NCI-H187 (cell line): ENCODE measurements at places on chromosomes 6 and 20.

DNA sequence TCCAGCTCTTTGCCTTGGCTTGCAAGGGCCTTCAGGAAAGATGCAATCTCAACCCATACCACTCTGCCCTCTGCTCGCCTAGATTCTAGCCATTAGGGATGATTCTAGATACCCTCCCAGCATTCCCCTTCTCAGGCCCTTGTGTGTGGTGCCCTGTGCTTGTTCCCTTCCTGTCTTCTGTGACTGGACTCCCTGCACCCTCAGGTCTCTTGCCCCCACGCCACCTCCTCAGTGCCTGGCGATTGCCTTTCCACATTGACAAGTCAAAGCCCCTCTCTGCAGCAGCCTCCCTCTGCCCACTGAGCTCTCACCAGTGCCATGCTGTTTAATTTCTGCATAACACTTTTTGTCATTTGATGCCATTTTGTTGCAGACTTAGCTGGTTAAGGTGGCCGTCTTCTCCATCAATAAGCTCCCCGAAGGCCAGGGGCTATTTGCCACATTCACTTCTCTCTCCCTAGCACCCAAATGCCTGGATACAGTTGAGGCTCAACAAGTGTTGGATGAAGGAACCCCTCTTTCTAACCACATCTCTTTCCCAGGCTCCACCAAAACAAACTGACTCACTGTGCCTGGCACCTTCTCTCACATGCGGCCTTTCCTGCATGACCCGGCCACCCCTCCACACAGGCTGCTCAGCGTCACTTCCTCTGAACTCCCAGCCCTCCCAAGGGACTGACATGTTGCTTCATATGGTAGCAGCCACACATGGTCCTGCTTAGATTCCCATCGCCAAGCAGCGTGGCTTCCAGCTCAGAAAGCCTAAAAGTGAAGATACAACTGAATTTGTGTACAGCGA lies 4.6 kb upstream of the TXNDC5 start:
- DNase-seq: no peak

DNA sequence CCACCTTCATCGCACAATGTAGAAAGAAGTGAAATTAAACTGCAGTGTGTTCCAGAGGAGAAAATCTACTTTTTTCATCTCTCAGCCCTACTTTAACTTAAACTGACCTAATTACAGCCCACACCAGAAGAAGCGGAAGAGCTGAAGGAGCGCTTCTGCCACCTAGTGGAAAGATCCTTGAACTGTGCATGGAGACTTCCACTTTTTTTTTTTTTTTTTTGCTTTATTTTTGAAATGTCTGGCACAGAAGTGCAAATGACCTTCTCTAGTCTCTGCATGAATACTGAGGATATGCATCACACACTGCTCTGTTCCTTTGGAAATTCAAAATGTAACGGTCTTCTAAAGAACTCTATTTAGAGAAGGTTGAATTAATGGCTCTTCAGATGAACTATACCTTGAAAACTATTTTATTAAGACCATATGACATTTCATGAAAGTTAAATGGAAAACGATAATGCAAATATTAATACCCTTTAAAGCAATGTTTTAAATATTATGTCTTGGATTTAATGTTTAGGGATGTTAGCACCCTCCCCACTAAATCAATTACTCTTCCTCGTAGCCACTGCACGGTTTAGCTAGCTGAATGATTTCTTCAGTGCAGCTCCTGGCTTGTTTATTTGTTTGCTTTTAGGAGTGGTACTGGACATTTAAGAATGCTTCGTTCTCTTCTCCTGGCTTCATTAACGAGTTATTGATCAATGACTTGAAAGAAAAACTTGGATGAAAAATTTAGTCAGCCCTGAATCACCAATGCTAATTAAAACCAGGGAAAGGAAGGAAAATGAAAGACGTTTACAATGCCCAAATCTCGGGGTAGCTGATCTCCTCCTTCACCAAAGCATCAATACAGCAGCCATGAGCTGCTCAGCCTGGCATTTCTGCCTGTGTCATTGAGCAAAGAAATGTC lies 569.6 kb upstream of the GJE1 start:
- peak; percentile 5 for DNase-seq

DNA sequence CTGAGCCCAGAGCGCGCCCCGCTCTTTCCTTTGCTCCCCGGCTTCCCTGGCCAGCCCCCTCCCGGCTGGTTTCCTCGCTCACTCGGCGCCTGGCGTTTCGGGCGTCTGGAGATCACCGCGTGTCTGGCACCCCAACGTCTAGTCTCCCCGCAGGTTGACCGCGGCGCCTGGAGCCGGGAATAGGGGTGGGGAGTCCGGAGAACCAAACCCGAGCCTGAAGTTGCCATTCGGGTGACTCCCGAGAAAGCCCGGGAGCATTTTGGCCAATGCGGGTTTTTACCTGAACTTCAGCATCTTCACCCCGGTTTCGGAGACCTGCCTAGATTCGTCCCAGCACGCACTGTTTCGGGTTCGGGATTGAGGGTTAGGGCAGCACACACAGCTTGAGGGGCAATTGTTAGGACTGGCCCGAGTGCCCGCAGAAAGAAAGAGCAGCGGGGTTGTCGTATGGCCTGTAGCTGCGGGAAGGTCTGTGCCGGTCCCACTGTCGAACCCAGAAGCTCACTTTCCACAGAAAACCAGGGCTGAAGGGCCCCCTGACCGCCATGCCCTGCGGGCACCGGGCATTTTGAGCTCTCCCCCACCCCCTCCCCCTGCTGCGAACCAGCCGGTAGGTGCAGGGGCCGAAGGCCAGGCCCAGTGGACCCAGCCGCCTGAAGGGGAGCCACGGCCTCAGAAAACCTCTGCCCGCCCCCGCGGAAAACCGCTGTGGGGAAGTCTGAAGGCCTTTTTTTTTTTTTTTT lies 2.1 kb downstream of the FOXP4 start:
- DNase-seq: no peak

DNA sequence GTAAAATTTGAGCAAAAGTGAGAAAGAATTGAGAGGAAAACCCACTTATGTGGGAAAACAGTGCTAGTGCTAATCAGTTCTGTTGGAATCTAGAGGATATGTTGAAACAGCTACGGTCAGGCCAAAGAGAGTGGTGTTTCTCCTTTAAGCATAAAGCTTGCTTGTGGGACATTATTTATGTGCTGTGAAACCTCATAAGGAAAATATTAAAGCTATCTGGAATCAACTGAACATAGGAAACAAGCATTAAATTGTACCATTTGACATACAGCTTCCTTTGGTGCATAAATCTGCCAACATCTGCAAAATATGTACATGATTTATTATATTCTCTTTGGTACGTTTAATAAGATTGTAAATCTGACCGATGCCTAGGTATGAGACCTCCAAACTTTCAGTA lies 182.5 kb upstream of the PDE10A start:
- no peak for DNase-seq

GRCh38 chr6:11653028-11653583 lies 115.6 kb downstream of the TMEM170B start:
- no peak for DNase-seq

DNA sequence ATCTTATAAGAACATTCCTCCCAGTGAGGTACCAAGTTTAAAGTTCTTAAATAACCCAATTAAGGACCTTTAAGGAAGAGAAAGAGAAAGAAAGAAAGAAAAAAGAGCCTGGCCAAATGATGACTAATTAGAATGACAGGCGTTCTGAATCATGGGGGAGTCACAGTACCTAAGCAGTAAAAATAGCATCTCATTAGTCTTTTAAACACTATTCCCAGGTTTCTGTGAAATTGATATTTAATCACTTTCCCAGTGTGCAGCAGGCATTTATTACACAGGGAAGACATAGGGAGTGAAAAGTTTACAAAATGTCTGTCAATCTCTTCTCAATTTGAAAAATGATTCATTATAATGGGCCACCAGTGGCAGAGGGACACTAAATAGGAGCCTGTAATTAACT lies 251.4 kb upstream of the MANEA start:
- no peak for DNase-seq

DNA sequence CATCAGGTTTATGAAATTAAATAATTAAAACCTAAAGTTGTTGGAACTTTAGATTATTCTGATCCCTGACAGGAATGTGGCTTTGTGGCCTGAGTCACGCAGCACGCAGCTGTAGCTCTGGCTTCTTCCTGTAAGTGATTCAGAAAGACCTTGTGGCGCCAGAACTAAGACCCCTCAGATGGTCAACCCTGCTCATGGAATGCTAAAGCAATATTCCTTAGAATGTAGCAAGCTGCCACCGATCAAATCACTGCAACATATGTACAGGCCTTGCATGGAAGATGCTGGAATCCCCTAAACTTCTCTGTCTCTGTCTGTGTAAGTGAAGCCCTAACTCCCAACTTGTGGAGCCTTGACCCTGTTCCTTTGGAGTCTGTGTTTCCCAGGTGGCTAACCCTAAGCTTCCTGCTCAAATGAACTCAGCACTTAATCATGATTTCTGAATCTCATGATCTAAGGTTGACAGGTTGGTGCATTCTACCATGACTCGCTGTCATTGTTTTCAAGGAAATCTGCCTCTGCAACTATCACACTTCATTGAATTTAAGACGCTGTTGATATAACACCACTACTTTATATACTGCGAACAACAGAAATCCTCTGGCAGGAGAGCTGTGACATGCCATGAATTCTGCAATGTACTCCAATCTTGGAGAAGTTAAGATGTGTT lies 111.2 kb upstream of the CST7 start:
- DNase-seq: no peak

DNA sequence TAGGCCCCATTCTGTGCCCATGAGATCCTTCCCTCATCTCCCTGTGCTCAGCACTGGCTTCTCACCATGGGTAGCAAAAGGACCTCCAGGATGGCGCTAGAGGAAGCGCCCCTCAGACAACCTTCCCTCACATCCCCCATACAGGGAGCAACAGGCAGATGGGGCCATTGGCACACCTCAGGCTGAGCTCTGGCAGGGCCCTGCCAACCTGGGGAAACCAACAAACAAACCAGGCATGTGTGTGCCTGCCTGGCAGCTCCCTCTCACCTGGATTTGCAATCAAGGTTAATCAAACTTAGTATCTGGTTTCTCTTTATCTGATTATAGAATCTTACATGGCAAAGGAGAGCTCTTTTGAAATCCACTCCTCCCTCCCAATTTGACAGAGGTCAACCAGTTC lies 134.9 kb downstream of the SLC23A2 start:
- DNase-seq: no peak

DNA sequence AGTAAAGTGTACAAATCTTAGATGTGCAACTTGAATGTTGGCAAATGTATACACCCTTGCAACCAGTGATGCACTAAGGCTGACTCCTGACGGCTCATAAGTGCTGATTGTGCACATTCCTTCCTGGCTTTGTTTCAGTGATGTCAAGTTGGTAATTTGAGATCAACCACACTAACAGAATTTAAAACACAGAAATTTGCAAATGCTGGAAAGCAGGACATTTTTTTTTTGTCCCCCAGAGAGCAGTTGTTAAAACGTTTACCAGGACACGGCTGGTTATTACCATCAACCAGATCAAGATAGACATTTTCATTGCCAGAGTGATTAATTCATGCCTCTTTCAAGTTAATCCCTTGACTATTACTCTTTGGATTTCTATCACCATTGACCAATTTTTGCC lies 735.6 kb downstream of the RFPL4B start:
- DNase-seq: no peak

DNA sequence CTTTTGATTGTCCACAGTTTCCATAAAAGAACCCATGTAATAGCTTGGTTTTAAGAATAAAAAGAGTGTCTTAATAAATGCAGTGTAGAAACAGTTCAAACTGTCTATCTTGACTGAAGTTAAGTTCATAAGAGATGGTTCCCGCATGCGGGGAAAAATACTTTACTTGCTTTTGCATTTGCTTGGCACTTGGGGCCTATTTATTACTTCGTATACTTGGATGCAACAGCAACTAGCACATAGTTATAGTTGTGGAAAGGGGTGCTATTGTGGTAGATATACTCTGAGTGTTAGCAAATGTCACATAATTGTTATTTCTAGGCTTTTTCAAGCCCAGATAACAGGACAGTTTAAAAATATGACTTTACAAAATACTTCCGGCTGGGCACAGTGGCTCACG lies 97.7 kb upstream of the HMGCLL1 start:
- no peak for DNase-seq

GRCh38 chr20:33730946-33731692 lies 677 bp upstream of the ZNF341 start:
- DNase-seq: no peak

GRCh38 chr20:58267389-58268215 lies 39.1 kb upstream of the ANKRD60 start:
- no peak for DNase-seq

- no peak for DNase-seq
Observed at GRCh38 chr6:94623586-94623985, 953.7 kb upstream of the MANEA start.

- DNase-seq: no peak
Observed at GRCh38 chr20:37954626-37955025, 51.7 kb downstream of the VSTM2L start.
